ENCODE measurements at places on chromosomes 2 and 18.

DNA sequence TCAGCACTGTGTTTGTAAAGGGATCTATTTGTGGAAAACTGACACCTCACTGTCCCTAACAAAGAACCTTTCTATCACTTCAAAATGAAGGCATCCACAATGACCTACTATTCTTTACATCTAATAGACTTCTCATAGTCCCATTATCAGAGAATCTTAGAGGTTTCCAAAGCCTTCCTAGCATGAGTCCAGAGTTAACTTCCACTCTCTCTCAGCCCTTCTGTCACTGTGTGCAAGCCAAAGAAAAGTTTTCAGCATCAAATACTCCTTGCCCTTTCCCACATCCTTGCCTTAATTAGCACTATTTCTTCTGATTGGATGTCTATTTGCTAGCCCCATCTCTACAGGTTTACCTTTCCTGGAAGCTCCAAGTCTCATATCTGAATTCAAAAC lies 178.5 kb downstream of the ERBB4 start:
- DNase-seq = no peak

DNA sequence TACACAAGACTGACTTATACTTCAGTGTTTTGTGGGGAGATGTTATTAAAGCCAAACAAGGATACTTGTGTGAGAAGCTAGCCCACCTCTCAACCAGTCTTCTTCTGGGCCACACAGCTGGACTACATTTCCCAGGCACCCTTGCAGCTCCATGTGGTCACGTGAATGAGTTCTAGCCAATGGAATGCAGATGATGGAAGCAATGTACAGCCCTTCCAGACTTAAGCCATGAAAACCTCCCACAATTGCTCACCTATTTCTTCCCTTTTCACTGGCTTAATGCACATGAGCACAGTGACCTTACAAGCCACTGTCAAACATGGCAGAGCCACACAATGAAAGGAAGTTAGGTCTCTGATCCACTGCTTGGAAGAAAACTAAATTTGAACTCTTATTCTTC lies 20.4 kb upstream of the FEZ2 start:
- DNase-seq = no peak

DNA sequence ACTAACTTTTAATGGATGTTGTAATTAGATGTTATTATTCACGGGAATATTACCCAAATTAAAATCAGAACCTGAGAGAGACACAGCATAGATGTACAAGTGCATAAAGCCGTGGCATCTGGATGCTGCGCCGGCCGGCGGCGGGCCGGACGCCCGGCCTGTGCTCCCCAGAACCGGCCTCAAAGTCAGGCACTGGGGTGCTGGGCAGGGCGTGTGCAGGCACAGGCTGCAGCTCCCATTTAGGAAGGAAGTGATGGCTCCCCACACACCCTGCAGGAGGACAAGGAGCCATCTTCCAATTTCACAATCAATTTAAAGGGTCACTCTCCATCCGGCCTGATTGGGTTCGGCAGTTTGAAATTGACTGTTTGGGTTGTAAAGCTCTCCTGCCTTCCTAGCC lies 367.7 kb upstream of the SALL3 start:
- no peak for DNase-seq

GRCh38 chr2:169590804-169591203 lies 6.7 kb downstream of the PPIG start:
- DNase-seq = no peak

DNA sequence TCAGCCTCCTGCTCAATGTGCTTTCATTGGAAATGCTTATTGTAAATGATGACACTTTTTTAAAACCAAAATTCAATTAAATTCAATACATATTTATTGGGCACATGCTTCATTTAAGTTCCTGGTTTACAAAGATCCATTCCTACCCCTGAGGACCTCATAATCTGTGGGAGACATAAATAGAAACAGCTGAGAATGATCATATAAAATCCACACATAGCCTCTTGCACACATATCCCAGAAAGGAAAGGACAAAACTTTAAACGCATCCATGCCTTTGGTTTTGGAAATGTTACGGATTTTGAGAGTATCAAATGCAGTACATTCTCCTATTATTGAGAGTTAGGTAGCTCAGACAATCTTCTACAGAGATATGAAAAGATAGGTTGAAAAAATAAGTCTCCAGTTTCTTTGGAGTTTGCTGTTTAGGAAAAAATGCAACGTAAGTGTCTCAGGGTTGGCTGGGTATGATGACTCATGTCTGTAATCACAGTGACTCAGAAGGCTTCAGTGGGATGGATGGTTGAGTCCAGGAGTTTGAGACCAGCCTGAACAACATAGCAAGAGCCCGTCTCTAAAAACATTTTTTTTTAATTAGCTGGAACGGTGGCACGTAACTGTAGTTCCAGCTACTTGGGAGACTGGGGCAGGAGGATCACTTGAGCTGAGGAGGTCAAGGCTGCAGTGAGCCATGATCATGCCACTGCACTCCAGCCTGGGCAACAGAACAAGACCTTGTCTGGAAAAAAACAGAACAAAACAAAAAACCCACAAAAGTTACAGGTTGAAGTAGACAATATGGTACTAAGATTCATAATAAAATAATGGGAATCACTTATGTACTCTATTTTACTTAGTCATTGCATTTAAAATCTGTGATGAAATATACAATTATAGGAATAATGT lies 3.9 kb upstream of the PRELID3A start:
- no peak for DNase-seq

DNA sequence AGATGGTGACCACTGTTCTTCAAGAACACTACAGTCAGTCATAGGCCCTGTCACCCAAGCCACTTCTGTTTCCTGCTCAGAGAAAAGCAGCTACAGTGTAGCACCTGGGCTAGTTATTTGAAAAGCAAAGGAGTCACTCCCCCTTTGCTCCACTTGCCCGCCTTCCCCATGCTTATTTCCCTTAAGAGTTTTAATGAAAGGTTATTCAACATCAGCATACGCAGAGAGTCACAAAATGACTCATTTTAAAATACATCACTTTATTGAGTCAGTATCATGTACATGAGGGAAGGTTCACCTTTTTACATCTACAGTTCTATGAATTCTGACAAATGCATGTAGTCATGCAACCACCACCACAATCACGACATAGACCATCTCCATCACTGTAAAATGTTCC lies 71.3 kb downstream of the TNFRSF11A start:
- no peak for DNase-seq

Data from posterior cingulate gyrus (tissue), 11 donors.